ENCODE measurements at places on chromosomes 1 and 21.
A peak's percentile ranks its signal among the peaks of the same experiment; 100 is the strongest.

DNA sequence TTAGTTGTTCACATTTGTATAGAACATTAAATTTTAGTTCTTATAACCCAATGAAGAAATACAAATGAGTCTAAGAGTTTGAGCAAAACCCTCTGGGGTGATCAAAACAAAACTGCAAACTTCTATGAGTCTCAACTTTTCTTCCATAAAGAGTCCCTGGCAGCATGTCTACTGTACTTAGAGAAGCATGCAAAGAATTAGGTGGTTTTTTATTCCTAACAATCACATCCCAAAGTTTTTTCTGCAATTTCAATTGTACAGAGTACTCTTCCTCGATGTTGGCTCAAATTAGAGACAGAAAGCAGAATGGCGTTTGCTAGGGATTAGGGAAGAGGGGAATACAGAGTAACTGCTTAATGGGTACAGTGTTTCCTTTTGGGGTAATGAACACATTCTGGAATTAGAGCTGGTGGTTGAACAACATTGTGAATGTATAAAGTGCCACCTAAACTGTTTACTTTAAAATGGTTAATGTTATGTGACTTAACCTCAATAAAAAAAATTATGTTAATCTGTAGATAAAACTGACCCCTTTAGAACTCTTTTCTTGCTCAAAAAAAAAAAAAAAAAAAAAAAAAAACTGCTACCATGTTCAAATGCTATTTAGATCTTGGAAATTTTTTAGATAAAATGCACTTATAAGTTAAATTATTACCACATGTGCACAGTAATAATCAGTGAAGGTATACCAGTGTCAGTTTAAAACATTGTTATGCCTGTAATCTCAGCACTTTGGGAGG lies 4.8 kb downstream of the RC3H1 start:
- DNase-seq: no peak

- no peak for DNase-seq
Observed at GRCh38 chr21:38166173-38166535, 90.6 kb upstream of the KCNJ15 start.

- DNase-seq: no peak
Observed at GRCh38 chr1:39650431-39650830, 11.0 kb upstream of the HEYL start.

DNA sequence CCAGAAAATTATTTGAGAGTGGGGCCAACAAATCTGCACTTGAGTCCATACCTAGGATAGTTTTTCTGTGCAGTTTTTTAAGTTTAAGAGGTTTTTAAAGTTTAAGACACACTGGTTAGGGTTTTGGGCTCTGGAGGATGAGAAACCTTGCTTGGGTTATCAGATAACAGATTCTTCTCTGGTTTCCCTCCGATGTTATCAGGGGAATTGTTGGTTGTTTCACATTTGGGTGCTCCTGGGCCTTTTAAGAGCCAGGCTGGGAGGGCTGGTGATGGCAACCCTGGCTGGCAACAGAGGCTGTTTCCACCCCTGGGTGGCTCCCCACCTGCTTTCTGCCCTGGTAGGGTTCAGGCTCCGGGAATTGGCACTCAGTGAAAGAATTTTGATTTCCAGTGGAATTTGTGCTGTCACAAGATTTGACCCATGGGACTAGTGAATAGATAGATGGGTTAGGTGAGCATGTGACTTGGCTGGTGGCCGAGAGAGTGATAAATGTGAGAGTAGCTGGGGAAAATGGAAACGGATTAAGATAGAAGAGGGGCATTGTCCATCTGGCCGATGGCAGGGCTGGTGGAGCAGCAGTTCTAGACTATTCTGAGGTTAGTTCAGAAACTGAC lies 14.8 kb downstream of the VANGL1 start:
- no peak for DNase-seq

- peak; percentile 71 for DNase-seq
Observed at GRCh38 chr1:16187748-16188401, 24.6 kb downstream of the ARHGEF19 start.

- no peak for DNase-seq
Observed at GRCh38 chr1:35866991-35867390, 16.0 kb upstream of the AGO1 start.

- no peak for DNase-seq
Observed at GRCh38 chr1:32363713-32364112, 1.4 kb downstream of the TSSK3 start.

GRCh38 chr1:11731691-11732283 lies 4.1 kb upstream of the AGTRAP start:
- DNase-seq: peak; percentile 24

GRCh38 chr1:245579881-245580280 lies 425.1 kb downstream of the KIF26B start:
- DNase-seq: no peak

GRCh38 chr1:163361123-163361934 lies 39.6 kb downstream of the NUF2 start:
- no peak for DNase-seq

DNA sequence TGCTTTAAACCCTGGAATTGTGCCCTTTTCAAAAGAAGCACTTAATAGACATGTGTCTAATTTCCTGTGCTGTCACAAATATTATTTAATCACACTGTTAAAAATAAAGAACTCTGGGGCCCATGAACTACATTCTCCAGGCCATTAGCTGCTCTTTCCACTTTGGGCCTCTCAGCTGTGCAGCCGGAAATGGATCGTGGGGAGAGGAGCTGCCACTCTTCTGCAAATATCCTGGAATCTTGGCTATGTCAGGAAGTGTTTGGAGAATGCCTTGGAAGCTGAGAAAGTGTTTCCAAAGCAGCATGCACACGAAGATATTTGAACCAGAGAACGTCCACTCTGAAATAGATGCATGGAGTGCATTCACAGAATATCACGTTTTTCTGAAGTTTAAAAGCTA lies 27.5 kb upstream of the VPS26C start:
- DNase-seq: no peak

DNA sequence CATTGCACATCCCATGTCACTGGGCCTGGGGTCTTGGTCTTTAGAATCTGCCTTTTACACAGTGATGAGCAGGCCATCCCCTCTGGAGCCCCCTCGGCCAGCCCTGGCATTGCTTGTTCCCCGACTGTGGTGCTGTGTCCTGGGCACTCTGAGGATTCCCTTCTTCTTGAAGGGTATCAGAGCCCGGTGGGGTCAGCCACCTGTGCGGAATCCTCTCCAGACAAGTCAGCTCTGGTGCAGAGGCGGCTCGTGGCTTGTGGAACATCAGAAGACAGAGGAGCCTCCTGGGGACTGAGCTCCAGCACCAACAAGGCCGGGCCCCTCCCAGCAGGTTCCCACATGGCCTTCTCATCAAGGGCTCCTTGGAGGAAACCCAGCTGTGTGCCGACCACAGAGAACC lies 57.9 kb upstream of the AJAP1 start:
- no peak for DNase-seq

GRCh38 chr21:42007356-42007940 lies 2.7 kb downstream of the ZBTB21 start:
- DNase-seq: no peak

- no peak for DNase-seq
Observed at GRCh38 chr21:23811805-23812204, 1795.5 kb downstream of the MRPL39 start.

DNA sequence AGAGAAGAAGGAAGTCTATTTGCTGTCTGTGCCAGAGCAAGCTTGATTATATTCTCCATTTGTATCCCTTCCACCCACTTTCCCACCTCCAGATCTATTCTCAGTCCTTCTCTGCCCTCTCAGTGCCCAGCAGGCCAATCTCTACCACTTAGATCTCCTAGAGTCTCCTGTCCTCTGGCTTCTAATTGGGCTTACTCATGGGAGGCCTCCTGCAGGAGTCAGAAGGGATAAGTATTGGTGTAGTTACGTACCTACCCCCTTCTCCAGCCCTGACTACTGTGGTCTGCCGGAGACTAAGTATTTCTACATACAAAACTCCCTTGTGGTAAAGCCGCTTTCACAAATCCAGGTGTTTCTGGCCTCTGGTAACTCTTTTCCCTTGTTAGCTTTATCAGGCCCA lies 221.2 kb downstream of the PTGER3 start:
- no peak for DNase-seq

GRCh38 chr1:209937996-209938959 lies at the start of gene SYT14:
SYT14 (plus strand) TSS chr1:209938217; CDS start chr1:209938265, 48 bp downstream.
- DNase-seq: no peak

DNA sequence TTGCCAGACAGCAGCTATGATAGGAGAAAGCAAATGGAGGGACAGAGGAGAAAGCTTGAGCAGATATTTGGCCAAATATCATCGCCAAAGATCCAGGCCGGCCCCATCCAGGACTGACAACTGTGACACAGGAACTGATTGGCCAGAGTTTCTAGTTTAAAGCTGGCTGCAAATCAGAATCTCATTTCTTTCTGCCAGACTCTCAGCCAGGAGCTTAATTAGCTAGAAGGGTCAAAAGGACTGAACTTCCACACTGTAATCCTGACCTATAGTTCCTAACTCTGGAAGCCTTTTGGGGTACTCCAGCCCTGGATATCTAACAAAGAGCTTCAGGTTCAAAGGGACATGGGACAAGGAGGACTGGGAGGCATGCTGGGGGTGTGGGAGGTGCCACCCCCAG lies 106.7 kb upstream of the GNG12 start:
- DNase-seq: no peak

- DNase-seq: peak; percentile 84
Observed at GRCh38 chr1:151024540-151025146, 11.7 kb upstream of the BNIPL start.

GRCh38 chr1:64946916-64947315 lies 19.4 kb downstream of the JAK1 start:
- DNase-seq: no peak

- no peak for DNase-seq
Observed at GRCh38 chr1:53729456-53730223, 9.3 kb downstream of the GLIS1 start.

GRCh38 chr21:45506836-45507522 lies 35.3 kb downstream of the SLC19A1 start:
- no peak for DNase-seq

DNA sequence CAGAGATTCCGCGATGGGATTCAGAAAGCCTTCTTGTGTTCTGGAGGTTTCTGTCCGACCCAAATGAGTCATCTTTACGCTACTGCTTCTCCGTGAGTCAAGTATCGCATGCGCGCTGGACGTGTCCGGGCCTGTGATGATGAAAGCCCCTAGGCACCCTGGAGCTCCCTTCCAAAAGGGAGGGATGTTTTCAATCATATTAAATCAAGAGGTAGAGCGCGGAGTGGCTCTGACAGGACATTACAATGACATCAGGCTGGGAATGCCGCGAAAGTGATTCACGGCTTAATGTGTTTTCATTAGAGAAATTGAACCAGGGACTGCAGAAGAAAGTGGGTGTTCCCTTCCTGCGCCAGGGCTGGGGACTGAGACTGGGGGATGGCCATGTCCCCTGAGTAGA lies 48.5 kb downstream of the AJAP1 start:
- no peak for DNase-seq

DNA sequence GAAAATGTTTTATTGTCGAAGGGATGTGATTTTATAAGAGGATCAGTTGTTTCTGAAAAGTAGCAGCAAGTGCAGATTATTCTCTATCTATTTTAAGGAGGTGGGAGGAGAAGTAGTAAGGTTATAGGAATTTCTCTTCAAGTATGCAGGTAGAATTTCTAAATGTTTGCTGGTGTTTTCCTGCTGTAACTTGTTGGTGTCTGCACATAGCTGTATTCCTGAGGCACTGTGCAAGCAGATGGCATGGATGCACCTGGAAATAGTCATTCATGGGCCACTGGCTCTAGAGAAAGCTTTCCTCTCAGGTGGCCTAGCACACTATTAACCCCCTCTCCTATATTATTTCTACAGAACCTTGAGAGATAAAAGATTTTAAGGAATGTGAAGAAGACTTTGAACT lies 30.3 kb upstream of the PODN start:
- no peak for DNase-seq

- DNase-seq: no peak
Observed at GRCh38 chr1:30708361-30708728, 15.0 kb downstream of the MATN1 start.

DNA sequence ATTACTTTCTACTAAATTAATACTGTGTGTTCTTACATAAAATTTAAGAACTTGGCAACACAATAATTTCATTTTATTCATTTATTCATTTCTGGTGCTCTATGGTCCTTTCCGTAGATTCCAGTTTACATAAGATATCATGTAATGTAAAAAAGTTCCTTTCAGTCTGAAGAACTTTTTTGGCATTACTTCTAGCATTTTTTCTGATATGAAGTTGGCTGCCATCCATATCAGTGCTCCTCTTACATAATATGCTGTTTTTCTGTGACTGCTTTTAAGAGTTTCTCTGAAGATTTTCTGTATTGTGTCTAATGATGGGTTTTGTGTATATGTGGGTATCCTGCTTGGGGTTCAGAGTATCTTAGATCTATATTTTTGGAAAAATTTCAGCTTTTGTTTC lies 34.8 kb downstream of the LIN9 start:
- no peak for DNase-seq

- no peak for DNase-seq
Observed at GRCh38 chr1:200182701-200183100, 155.2 kb downstream of the NR5A2 start.

- peak; percentile 42 for DNase-seq
Observed at GRCh38 chr1:9128520-9129265, at the start of gene GPR157. GPR157 (minus strand) TSS chr1:9129102; CDS start chr1:9129027, 75 bp downstream.

- DNase-seq: no peak
Observed at GRCh38 chr1:23531562-23532094, 595 bp upstream of the E2F2 start.

DNA sequence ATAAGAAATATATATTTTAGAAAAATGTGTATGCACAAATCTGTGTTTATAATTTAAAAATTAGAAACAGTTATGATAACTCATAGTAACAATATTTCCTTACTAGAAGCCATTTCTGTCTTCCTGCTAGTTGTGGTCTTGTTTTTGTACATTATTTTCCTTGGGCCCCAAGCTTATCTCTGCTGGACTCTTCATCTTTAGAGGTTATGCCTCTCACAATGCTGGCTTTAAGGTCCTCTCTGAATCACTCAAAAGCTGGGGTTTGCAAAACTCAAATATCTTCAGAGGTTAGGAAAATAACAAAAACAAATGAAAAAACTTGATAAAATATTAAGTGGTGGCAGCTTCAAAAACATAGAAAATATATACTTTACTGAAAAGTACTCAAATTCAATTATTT lies 133.8 kb downstream of the PTPRC start:
- DNase-seq: no peak

GRCh38 chr1:51285055-51285454 lies 45.3 kb downstream of the TTC39A start:
- DNase-seq: no peak

DNA sequence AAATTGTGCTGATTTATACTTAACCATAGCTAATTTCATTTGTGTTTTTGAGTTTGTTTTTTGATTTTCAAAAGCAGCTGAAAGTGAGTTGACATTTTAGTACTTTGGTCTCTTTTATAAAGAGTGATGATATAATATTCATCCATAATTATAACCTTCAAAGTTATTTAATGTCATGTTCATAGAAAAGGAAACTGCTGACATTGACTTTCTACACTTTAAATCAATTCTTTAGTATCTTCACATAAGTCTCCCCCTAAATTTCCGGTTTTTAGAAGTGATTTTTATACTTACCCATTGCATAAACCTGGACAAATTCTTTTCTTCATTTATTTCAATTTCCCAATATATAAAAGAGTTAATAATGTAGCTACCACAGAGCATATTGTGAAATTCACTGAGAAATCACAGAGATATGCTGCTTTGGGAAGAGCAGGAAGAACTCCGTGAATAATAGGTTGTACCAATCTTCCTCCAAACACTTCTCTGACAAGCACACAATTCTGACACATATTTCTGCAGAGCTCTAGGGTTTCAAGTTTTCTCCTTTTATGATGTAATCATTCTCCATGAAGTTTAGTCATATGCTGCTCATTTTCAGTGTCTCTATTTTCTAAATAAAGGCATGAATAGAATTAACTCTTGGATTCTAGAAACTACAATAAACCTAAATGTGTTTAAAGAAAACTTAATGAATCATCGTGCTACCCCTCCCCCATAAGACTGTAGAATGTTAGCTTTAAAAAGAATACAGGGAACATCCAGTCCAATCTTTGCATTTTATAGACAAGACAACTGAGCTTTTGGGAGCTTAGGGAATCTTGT lies 25.6 kb upstream of the CDC42BPA start:
- DNase-seq: no peak
